ENCODE measurements at places on chromosomes 6 and 20.

GRCh38 chr6:148186916-148187315 lies 155.7 kb upstream of the SASH1 start:
- DNase-seq: no peak

DNA sequence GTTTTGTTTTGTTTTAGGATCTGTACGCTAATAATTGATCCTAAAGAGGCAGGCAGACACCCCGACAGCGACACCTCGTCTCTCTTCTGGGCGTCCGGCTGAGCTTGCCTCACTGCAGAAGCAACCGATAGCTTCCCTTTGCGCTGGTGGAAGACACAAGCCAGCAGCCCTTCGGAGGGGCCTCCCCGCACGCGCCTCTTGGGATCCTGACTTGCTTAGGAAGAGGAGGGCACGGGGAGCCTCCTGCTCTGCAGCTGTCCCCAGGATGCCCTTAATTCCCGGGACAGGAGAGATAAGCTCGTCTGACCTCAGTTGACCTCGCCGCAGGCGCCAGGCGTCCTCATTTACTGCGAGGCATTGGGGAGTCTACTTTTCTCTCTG lies 94.0 kb downstream of the CD83 start:
- peak; percentile 30 for DNase-seq

GRCh38 chr20:1509237-1509636 lies 18.0 kb upstream of the SIRPB2 start:
- peak; percentile 11 for DNase-seq

DNA sequence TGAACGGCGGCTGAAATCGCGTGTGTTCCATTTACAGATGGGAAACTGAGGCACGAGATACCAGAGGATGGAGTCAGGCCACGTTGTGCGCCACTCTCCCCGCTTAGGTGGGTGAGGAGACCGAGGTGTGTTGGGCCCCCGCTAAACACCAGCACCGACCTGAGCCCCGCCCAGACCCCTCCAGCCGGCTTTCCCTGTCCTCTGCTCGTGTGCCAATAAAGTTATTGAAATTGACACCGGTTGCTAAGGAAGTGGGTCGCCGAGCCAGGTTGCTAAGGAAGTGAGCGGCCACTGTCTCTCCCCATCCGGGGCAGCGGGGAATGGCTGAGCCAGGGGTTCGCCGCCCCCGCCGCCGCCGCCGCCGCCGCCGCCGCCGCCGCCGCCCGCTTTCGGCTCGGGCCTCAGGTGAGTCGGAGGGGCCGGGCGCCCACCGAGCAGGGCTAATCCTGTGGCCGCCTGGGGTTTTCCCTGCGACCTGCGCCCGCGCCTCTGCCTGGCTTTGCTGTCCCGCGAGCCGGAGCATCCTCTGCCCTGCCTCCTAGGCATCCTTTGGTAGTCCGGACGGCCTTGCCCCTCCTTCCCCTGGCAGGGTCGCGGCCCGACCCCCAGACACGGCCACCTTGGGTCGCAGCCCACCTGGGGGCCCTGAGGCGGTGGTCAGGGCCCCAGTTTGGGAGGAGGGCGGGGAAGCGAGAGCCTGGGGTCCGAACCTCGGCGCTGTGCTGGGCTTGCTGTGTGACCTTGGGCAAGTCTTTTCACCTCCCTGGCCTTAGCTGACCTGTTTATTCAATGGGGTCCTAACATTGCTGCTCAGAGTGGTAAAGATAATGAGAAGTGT lies at the start of gene KIF3B:
Gene KIF3B (plus strand): TSS at position 291 of the 838 bp plus-strand sequence. CDS start 32,127 bp downstream, outside the sequence.
- DNase-seq: peak; percentile 93

DNA sequence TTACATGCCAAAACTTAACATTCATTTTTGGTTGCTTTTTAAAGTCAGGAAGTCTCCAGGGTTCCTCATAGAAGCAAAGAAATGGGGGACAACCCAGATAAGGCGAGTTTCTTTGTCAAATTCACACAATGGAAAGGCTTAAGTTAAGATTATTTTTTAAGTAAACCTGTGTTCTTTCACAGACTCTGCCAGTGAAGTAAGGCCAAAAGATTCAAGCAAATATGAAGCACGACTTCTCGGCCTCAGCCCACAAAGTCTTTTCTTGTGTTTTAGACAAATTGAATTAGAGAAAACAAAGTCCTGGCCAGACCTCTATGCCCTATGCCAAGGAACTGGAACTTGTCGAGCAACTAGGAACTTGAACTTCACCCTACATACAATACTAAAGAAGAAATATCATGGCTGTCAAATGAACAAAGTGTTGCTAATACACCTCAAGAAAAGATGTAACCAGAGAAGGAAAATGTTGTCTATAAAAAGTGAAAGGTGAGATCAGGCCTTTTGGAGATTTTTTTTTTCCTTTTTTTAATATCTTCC lies 540.0 kb upstream of the JARID2 start:
- DNase-seq: no peak

DNA sequence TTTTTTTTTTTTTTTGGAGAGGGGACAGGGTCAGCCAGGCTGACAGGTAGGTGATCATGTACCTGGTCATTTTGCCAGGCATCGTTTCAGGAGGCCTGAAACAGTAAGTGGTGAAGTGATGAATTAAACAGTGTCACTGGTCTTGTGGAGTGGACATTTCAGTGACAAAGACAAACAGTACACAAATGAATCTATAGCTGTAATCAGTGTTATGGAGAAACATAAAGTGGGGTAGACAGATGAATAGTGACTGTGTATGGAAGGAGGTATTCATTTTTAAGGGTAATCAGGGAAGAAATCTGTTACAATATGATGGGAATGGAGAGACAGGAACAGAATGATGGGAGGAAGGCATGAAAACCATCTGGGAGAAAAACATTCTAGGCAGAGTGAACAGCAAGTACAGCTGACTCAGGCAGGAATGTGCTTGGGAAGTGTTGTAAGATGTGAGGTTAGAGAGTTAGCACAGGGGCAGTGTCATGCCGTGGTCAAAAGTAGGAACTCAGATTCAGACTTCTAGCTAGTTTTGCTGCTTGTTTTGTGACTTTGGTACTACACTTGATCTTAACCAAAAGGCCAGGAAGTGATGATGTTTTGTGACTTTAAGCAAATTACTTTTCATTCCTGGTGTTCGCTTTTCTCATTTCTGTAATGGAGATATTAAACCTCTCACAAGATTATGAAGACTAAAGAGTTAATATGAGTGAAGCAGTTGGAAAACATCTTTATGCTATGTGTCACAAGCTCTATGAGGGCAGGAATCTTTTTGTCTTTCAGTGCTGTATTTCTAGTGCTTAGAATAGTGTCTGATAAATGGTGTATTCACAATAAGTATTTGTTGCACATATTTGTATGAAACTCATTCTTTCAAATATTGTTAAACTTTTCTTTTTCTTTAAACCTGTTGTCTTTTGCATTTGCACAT lies 43.4 kb downstream of the QKI start:
- peak; percentile 92 for DNase-seq

- DNase-seq: no peak
These were observed 3.9 kb downstream of the NOL4L start for GRCh38 chr20:32580970-32581838.

- DNase-seq: no peak
These were observed 7.1 kb upstream of the DUSP22 start for GRCh38 chr6:285030-285771.

- no peak for DNase-seq
These were observed 290.2 kb downstream of the PHACTR1 start for GRCh38 chr6:13006578-13007300.

GRCh38 chr20:60294632-60295031 lies 336.4 kb downstream of the CDH26 start:
- no peak for DNase-seq

DNA sequence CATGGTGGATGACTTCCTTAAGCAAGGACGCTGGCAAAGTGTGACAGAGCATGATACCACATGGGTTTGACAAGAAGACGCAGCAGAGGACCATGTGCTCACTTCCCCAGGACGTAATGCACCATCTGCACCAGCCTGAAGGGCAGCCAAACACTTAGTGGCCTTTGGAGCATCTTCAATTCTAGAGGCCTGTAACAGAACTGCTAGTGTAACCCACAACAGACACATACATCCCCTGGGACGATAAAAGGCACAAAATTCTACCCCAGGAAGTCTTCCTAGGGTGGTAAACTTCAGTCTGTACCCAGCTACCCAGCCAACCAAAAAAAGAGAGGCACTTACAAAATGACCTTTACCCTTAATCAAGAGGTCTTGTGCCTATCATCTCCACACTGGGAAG lies 9.2 kb upstream of the CPNE1 start:
- no peak for DNase-seq

DNA sequence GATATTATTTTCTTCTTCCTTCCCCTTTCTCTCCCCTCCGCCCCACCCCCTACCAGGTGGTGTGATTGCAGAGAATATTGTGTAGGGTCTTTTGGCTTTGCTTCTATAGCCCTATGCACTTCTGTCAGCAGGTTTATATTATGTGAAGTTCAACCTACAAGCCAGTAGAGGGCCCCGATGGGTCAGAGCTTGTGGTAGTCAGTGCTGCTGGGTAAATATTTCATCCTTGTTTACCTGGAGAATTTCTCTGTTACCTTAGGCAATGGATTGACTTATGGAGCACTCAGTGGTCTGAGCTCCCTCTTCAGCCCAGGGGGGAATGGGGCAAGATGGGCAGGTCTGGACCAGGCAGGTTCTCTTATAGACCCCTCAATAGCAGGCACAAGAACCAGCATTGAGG lies 720.9 kb downstream of the GRIK2 start:
- DNase-seq: no peak

DNA sequence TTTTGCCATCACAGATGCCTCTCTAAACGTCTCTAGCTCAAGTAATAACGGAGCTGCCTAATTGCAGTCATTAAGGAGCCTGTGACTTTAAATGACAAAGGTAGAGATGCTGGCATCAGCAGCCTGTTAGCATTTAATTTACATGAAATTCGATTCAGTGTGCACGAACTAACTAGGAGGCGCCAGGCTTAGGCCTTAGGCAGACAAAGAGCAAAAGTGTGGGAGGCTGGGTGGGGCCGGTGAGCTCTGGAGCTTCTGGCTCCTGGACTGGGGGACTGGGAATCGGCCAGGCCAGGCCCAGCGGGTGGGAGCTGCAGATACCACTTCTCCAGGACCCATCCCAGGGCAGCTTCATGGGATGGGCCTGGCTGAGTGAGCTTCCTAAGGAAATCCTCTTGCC lies 170.0 kb upstream of the AGPAT4 start:
- DNase-seq: no peak

GRCh38 chr6:163449076-163449475 lies 34.6 kb downstream of the QKI start:
- DNase-seq: no peak
